ENCODE measurements at places on chromosomes 6 and 20. TPM values are rescaled to one million over a fixed set of nuclear protein-coding genes. Genes with fewer than 3 reads are reported as not detected.

DNA sequence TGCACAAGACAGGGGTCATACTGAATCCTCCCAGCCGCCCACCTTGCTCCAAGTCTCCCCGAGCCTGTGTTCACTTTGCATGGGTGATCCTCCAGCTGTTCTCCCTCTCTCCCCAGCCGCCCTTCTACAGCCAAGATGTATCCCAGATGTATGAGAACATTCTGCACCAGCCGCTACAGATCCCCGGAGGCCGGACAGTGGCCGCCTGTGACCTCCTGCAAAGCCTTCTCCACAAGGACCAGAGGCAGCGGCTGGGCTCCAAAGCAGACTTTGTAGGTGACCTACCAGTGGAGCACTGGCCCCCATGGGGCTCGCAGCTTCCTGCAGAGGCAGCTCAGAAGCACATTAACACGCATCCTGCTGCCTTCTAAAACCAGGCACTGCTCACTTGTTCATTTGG, 14.6 kb upstream of the IFT52 start:
- H3K27ac ChIP-seq: no peak overlapping the region
- peak; percentile 61 for DNase-seq
- no peaks in the 10 kb centered on the region for H3K4me1 ChIP-seq
- no peak overlapping the region for H3K4me3 ChIP-seq
- no peaks in the 10 kb centered on the region for H3K27me3 ChIP-seq

GRCh38 chr6:133681891-133682290, 207.0 kb upstream of the TCF21 start:
- H3K4me3 ChIP-seq: no peak overlapping the region
- no peaks in the 10 kb centered on the region for H3K36me3 ChIP-seq
- H3K4me1 ChIP-seq: no peaks in the 10 kb centered on the region
- no peak overlapping the region for H3K27ac ChIP-seq
- no peaks in the 10 kb centered on the region for H3K27me3 ChIP-seq

GRCh38 chr6:106512048-106512967, 117.0 kb downstream of the RTN4IP1 start:
- H3K4me3 ChIP-seq: peak overlapping the region; percentile 66
- H3K27ac ChIP-seq: peak overlapping the region; percentile 99
- peak; percentile 98 for DNase-seq
- no peaks in the 10 kb centered on the region for H3K36me3 ChIP-seq
- no peaks in the 10 kb centered on the region for H3K27me3 ChIP-seq

DNA sequence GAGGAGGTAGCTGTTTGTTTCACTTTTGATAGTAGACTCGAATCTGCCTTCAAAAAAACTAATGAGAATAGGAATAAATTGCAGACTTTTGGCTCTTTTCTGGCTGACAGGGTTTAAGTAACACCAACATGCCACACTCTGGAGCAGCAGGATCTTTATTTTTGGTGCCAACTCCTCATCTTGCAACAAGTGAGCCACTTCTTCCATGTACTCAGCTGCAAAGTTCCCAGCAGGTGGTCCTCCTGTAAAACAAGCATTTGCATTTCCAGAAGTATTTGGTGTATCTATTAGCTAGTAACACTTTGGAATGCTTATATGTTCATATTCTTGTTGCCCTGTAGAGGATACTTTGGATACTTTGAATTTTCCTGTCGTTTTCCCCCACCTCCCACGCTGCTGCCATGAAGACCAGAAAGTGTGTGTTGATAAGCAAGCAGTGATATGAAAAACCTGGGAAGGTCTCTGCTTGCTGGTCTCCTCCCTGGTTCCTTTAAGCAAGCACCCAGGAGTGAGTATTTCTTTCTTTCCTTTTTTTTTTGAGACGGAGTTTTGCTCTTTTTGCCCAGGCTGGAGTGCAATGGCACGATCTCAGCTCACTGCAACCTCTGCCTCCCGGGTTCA, 1.0 kb downstream of the ARMH2 start:
- H3K36me3 ChIP-seq: no peaks in the 10 kb centered on the region
- H3K4me1 ChIP-seq: no peaks in the 10 kb centered on the region
- no peak for DNase-seq
- no peaks in the 10 kb centered on the region for H3K27me3 ChIP-seq

The CLIC5 gene
- total RNA-seq: 53.4 TPM
